ENCODE measurements at places on chromosomes 3 and 15. TPM values are rescaled to one million over a fixed set of nuclear protein-coding genes. Genes with fewer than 3 reads are reported as not detected.

DNA sequence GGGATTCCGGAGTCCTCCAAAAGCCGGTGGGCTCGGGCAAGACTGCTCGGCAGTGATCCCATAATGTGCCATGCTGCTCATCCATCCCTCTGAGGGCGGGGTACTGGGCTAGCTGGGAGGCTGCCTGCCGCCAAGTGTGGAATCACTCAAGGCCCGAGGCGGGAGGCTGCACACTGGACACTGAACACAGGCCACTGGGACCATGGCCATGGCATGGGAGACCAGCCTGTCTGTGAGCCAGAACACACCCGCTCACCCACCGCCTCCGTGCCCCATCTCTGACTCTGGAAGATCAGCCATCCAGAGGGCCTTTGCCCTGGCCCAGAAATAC is 1.4 kb downstream of the C3orf22 start:
- peak; percentile 21 for DNase-seq

- peak; percentile 47 for DNase-seq
Observed at GRCh38 chr15:34616613-34617012, 33.2 kb upstream of the GOLGA8B start.

DNA sequence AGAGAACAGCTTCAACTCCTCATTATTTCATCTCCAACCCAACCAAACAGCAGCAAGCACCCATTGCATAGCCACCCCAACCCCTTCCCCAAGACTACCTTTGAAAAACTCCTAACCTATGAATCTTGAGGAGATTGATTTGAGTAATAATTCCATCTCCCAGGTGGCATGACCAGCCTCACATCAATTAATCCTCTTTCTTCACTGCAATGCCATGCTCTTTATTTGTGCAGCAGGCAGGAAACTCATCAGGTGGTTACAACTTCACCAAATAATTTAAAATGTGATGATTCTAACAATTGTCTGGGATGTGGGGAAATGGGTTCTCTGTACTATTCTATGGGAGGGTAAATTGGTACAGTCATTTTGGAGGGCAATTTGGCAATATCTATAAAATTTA is 68.1 kb upstream of the POMGNT2 start:
- no peak for DNase-seq

The CLRN1 gene
- not detected for polyA plus RNA-seq

DNA sequence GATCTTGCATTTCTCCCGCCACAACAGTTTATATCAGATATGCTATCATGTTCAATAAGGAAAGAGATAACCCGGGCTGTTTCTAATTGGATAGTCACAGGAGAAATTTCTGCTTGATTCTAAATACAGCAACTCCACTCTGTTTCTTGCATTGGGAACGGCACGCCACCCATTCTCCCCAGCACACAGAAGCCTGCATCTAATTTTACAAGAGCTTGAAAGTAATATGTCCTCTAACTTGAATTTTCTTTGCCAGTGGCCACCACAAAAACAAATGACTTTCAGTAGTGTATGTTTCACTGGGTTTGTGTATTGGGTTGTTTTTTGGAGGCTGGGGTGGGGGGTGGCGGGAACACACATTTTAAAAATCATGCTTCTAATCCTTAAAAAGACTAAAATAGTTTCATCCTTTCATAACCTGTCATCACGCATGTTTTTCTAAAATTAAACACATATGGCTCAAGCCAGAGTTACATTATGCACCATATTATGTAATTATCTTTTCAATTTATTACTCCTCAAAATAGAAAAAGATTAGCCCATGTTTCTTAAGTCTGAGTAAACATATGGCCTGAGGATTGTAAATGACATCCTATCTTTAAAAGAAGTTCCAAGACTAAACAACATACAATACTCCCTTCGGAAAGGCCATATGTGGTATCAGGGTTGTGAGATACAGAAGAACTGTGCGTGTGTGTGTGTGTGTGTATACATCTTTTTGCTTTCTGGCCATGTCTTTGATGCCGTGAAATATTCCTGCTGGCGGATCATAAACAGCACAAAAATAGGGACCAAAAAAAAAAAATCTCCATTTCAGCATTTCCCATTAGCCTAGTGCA is 176.3 kb downstream of the FOXP1 start:
- no peak for DNase-seq

- DNase-seq: no peak
Observed at GRCh38 chr3:115804713-115805119, 181.4 kb downstream of the GAP43 start.

DNA sequence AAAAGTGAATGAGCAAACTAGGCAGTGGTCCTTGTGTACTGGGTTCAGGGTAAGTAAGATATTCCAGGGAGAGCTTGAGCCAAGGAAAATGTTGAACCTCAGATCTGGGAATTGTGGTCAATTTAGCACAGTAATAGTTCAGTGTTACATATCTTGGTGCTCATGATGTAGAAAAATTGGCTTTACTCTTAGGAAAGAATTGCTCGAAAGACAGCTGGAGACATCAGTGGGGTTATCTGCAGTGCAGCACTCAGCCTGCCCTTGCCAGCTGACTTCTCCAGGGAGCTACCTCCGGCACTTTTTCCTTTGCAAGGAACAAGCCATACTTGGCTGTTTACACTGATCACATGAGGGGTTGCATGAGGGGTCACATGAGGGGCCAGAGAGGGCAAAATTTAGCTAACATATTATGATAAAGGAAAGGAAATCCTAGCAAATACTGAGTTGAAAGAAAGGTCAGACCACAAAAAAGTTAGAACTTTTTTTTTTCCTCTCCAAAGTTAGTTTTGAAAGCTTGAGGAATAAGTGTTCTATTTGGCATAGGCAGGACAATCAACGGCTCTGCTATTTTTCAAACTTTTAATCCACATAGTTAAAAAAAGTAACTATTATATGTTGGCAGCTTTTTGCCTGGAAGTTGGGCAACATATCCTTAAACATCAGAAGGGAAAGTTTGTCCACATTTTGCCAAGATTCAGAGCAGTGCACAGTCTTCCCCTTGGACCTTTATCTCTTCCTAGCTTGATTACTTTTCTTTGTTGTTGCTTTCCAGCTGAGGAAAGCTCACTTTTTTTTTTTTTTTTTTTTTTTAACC is 92.4 kb downstream of the COL6A6 start:
- DNase-seq: peak; percentile 78

DNA sequence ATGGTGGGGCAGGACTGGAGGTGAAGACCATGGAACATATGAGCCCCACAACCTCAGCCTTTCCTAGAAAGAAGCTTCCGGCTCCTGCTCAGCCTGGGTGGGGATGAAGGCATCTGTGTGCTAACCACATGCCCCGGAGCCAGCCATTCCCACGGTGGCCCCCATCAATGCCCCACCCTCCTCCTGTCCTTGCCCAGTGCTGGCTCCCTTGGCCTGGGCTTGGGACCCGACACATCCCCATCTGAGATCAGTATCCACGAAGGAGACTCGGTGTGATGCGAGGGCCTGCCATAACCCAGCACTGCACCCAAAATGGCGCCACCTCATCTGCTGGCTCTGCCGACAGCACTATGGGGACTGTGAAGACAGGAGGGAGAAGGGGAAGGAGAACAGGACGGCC is 16.5 kb upstream of the PLXND1 start:
- DNase-seq: no peak

The RTP4 gene
- 5.2 TPM for polyA plus RNA-seq

GRCh38 chr3:128965818-128966217 is 28.1 kb downstream of the CFAP92 start:
- DNase-seq: no peak

The ARNT2 gene
- polyA plus RNA-seq: 1.4 TPM

The MYZAP gene
- polyA plus RNA-seq: 31.3 TPM

The TTLL13 gene
- polyA plus RNA-seq: 0.10 TPM

GRCh38 chr15:44458429-44458828 is 31.0 kb downstream of the CTDSPL2 start:
- no peak for DNase-seq

GRCh38 chr3:110265302-110265701 is 806.3 kb upstream of the NECTIN3 start:
- DNase-seq: no peak

GRCh38 chr3:189121092-189121491 is 50.7 kb upstream of the TPRG1 start:
- no peak for DNase-seq

DNA sequence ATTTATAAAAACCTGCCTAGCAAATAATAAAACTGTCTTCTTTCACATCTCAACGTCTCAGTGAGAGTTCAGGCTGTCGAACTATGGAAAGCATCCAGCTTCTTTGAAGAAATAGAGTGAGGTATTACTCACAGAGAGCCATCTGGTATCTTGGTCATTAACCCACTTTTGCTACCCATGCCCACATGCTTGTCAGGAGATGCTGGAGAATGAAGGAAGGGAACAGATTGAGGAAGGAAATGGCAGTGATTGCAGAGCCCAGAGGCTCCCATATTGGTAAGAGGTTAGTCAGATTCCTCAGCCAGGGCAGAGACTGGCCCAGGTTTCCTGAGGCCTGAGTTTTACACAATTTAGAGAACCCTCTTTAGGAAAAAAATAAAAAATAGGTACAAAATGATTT is 119.1 kb downstream of the B3GALNT1 start:
- no peak for DNase-seq

GRCh38 chr3:64123931-64124330 is 100.6 kb upstream of the PSMD6 start:
- no peak for DNase-seq

The A4GNT gene
- 7.2 TPM for polyA plus RNA-seq

DNA sequence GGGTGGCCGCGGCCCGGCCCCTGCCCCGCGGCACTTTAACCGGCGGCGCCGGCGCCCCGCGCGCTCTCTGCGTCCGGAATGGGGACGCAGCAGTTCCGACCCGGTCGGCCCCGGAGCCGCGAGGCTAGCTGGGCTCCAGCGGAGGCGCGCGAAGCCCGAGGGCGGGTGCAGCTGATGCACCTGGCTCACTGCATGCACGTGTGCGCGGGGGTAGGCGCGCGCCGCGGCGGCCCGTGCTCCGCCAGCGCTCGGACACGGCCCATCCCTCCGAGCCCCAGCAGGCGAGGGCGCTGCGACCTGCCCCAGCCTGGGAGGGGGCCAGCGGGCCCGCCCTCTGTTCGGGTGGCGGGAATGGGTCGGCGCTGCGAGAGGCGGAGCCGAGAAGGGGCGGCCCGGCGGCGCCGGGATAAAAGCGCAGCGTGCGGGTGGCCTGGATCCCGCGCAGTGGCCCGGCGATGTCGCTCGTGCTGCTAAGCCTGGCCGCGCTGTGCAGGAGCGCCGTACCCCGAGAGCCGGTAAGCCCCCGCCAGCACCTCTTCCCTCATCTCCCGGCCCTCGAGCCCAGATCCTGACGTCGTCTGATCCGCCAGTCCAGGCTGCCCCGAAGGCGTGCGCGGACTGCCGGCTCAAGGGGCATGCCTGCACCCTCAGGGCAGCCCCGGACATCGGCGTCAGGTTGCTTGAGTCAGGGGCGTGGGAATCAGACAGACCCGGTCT is at the start of the genes CHDH and IL17RB:
CHDH (minus strand) TSS at position 286 of the 717 bp plus-strand sequence. CDS start 22,411 bp downstream, outside the sequence.
IL17RB (plus strand) TSS at position 435 of the 717 bp plus-strand sequence; CDS start at position 456, 21 bp downstream.
- DNase-seq: peak; percentile 89

The PRTG gene
- not detected for polyA plus RNA-seq

The LIPH gene
- polyA plus RNA-seq: 15.1 TPM

GRCh38 chr3:72137865-72138861 is 353.2 kb upstream of the PROK2 start:
- no peak for DNase-seq

The ITIH4 gene
- 7.1 TPM for polyA plus RNA-seq

- DNase-seq: no peak
Observed at GRCh38 chr15:98955331-98955730, 52.3 kb downstream of the PGPEP1L start.

Measured in stomach (tissue), 19 donors.